ENCODE measurements at places on chromosomes 5 and 9.

DNA sequence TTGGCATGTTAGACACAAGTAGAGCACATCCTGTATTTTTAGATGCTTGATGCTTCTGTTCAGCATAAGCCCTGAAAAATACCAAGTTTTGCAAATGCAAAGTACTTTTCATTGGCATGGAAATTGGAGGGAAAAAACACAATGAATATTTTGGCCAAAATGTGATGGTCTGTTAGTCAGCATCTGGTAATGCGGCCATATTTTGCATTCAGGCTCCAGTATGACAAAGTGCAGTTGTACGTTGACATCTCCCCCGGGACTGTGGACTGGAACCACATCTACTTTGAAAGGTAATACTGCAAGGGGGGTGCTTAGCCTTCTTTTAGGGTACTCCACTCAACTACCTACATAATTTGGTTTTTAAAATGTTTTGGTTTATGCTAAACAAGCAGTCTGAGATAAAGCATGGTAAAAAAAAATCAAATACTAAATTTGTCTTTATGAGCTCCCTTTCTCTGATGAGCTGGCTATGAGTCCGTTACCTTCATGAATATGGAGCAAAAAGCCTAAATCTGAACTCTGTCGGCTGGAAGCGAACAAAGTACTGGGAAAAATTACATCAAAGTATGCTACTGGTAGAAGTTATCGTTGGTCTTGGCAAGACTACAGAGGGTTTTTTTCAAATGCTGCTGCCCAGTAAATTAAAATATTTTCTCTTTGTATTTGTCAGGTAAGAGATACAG is 297.0 kb downstream of the ARHGEF28 start:
- no peaks in the 10 kb centered on the region for H3K36me3 ChIP-seq
- H3K4me1 ChIP-seq: no peaks in the 10 kb centered on the region
- no peak for DNase-seq
- no peak overlapping the region for H3K27ac ChIP-seq

GRCh38 chr5:81182396-81183390 is 50.4 kb upstream of the CKMT2 start:
- H3K27me3 ChIP-seq: no peaks in the 10 kb centered on the region
- DNase-seq: no peak
- H3K27ac ChIP-seq: peak overlapping the region; percentile 10
- peaks cover 20% of the 10 kb centered on the region for H3K4me1 ChIP-seq
- no peak overlapping the region for H3K4me3 ChIP-seq
- no peaks in the 10 kb centered on the region for H3K36me3 ChIP-seq

GRCh38 chr5:39489263-39489662 is 64.5 kb upstream of the DAB2 start:
- no peak overlapping the region for H3K4me3 ChIP-seq
- H3K27ac ChIP-seq: no peak overlapping the region
- peaks cover 24% of the 10 kb centered on the region for H3K27me3 ChIP-seq
- no peaks in the 10 kb centered on the region for H3K4me1 ChIP-seq
- H3K36me3 ChIP-seq: no peaks in the 10 kb centered on the region

DNA sequence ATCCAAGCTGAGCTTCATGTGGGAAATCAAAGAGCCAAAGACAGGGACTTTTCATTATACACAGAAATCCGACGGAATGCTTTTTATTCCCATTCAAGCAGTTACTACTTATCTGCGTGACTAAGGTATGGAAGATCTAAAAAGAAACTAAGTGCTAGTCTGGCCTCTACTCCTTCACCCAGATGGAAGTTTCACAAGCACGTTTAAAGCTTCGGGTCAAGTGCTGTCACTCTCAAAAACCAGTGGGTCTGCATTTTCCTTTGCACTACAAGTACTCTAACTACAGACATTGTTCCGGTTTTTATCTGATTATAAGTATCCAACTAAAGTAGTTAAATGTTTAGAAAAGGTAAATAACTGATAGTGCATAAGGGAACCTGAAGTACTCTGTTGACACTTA is 13.7 kb upstream of the MTAP start:
- H3K27me3 ChIP-seq: peaks cover 52% of the 10 kb centered on the region
- H3K4me3 ChIP-seq: no peak overlapping the region
- H3K4me1 ChIP-seq: peaks cover 7% of the 10 kb centered on the region
- H3K36me3 ChIP-seq: no peaks in the 10 kb centered on the region
- DNase-seq: no peak
- H3K27ac ChIP-seq: no peak overlapping the region

- H3K27ac ChIP-seq: no peak within 1 kb of the TSS
- DNase-seq: no peak
- H3K4me3 ChIP-seq: no peak within 1 kb of the TSS
- H3K36me3 ChIP-seq: no peaks in the 10 kb centered on the region
- H3K27me3 ChIP-seq: peaks cover 52% of the 10 kb centered on the region
Observed at GRCh38 chr5:135578685-135579341, at the start of gene CXCL14. CXCL14 (minus strand) TSS chr5:135578991; CDS start chr5:135578778, 213 bp downstream.

DNA sequence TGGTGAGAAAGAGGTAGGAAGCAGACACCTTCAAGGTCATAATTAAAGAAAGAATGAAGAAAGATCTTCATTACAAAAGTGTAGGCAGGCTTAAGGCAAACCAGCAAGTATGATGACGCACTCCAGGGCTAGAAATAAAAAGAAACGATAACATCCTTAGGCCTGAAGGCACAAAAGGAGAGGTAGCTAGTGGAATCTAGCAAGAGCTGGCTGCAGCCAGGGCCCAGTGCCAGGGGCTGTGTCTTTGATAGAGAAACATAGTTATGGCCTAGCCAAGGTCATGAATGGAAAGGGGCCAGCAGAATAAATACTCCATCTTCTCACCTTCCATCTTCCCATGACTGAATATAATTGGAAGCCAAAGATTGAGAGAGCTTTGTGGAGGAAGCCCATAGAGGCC is 6.8 kb upstream of the SH3TC2 start:
- no peaks in the 10 kb centered on the region for H3K4me1 ChIP-seq
- H3K4me3 ChIP-seq: no peak overlapping the region
- H3K27ac ChIP-seq: no peak overlapping the region
- no peaks in the 10 kb centered on the region for H3K36me3 ChIP-seq

GRCh38 chr5:111914966-111915636 is 158.1 kb upstream of the NREP start:
- H3K27ac ChIP-seq: no peak overlapping the region
- no peak for DNase-seq
- no peak overlapping the region for H3K4me3 ChIP-seq
- no peaks in the 10 kb centered on the region for H3K27me3 ChIP-seq
- H3K4me1 ChIP-seq: no peaks in the 10 kb centered on the region

- H3K27me3 ChIP-seq: peaks cover 4% of the 10 kb centered on the region
- H3K4me1 ChIP-seq: peaks cover under 1% of the 10 kb centered on the region
- H3K27ac ChIP-seq: no peak overlapping the region
- no peak overlapping the region for H3K4me3 ChIP-seq
- no peaks in the 10 kb centered on the region for H3K36me3 ChIP-seq
Observed at GRCh38 chr5:58088941-58089340, 370.9 kb downstream of the PLK2 start.

- no peak for DNase-seq
- H3K36me3 ChIP-seq: peaks cover 6% of the 10 kb centered on the region
Observed at GRCh38 chr5:56415356-56415765, 182.2 kb upstream of the ANKRD55 start.

- peaks cover 4% of the 10 kb centered on the region for H3K27me3 ChIP-seq
- H3K27ac ChIP-seq: peak overlapping the region; percentile 27
- H3K4me3 ChIP-seq: no peak overlapping the region
Observed at GRCh38 chr5:159504857-159505304, 174.6 kb upstream of the IL12B start.

DNA sequence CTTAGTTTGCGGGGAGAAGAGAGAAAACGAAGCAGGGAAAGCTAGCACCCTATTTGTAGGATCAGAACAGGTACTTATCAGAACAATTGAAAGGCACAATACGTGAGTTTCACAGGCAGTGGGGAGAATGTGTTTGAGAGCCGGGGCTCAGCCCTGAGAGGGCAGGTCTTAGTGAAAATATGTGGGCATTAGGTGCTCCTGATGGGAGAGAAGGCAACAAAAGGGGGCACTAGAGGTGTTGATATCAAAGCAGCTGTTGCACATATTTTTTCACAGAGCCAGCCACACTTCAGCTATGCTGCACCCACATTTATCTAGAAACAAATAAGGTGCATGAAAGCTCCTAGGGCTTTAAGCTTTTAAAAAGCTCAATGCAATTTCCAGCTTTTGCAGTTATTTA is 99.7 kb upstream of the MAN2A1 start:
- H3K27ac ChIP-seq: no peak overlapping the region
- peaks cover 6% of the 10 kb centered on the region for H3K4me1 ChIP-seq
- peak; percentile 6 for DNase-seq
- peaks cover 4% of the 10 kb centered on the region for H3K27me3 ChIP-seq
- H3K4me3 ChIP-seq: no peak overlapping the region

DNA sequence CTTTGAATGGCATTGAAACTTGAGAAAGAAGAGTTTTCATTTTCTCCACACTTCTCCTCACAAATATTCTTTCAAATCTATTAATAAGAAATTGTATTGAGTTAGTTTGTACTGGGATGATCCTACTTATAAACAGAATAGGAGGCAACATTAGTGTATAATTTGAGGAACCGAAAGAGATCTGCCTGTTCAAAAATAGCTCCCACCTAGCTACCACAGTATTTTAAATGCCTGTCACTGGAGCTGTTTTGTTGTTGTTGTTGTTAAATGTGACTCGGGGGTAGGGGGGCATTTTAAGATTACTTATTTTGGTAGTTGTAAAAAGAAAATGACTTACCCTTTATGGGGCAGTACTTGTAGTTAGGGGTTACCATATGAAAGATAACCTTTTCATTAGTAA is 20.1 kb upstream of the HAPLN1 start:
- no peak overlapping the region for H3K4me3 ChIP-seq
- H3K27me3 ChIP-seq: no peaks in the 10 kb centered on the region
- DNase-seq: no peak
- no peak overlapping the region for H3K27ac ChIP-seq
- H3K36me3 ChIP-seq: no peaks in the 10 kb centered on the region

GRCh38 chr5:143195491-143195890 is 208.0 kb downstream of the NR3C1 start:
- no peak overlapping the region for H3K27ac ChIP-seq
- peaks cover 10% of the 10 kb centered on the region for H3K36me3 ChIP-seq
- H3K27me3 ChIP-seq: no peaks in the 10 kb centered on the region
- no peak overlapping the region for H3K4me3 ChIP-seq
- DNase-seq: no peak

GRCh38 chr9:89799766-89800165 is 195.0 kb downstream of the GADD45G start:
- no peaks in the 10 kb centered on the region for H3K36me3 ChIP-seq
- H3K27me3 ChIP-seq: peaks cover 17% of the 10 kb centered on the region
- no peak overlapping the region for H3K27ac ChIP-seq
- no peak for DNase-seq

- H3K27me3 ChIP-seq: no peaks in the 10 kb centered on the region
- no peak for DNase-seq
- no peaks in the 10 kb centered on the region for H3K36me3 ChIP-seq
Observed at GRCh38 chr5:109006129-109006528, 258.4 kb downstream of the FER start.

GRCh38 chr5:63128018-63128417 is 549.4 kb downstream of the LRRC70 start:
- H3K4me1 ChIP-seq: no peaks in the 10 kb centered on the region
- no peak overlapping the region for H3K4me3 ChIP-seq
- H3K27ac ChIP-seq: no peak overlapping the region
- H3K36me3 ChIP-seq: no peaks in the 10 kb centered on the region

DNA sequence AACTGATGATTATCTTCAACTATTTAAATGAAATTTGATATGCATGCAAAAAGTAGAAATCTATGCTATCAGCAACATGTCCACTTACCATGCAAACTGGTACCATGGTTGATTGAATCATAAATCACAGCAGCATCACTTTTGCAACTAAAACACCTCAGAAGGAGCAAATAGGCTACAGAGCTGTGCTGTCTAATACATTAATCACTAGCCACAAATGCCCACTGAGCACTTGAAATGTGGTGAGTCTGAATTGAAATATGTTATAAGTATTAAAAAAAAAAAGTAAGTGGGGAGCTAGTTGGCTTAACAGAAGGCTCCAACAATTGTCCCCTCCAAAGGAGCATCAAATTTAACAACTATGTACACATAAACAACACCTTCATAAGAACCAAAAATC is 112.5 kb downstream of the FAM114A2 start:
- no peak overlapping the region for H3K4me3 ChIP-seq
- H3K4me1 ChIP-seq: no peaks in the 10 kb centered on the region
- no peaks in the 10 kb centered on the region for H3K36me3 ChIP-seq
- H3K27me3 ChIP-seq: no peaks in the 10 kb centered on the region
- DNase-seq: no peak
- H3K27ac ChIP-seq: no peak overlapping the region

DNA sequence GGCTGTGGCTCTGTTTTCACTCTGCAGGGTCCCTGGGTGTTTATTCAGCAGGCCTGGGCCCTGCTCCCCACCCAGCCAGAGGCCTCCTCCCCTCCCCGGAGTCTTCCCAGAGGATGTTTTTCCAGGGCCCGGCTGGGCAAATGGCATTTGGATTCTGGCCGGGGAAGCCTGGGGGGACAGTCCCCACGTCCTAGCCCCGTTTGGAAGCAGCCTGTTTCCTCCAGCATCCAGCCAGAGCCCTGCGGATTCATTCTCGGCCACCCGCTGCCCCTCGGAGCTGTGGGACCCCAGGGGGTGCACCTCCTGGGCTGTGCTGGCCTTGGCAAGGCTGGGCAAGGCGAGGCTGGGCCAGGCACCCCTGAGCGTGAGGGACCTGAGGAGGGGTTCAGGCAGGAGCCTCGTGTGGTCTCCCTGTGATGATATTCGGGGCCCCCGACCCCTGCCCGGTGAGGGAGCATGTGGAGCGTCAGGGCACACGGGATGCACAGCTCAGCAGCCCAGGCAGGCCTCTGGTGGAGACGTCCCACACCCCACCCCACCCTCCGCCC is 48.8 kb upstream of the EGFL7 start:
- no peak overlapping the region for H3K27ac ChIP-seq
- H3K27me3 ChIP-seq: no peaks in the 10 kb centered on the region
- no peaks in the 10 kb centered on the region for H3K4me1 ChIP-seq

DNA sequence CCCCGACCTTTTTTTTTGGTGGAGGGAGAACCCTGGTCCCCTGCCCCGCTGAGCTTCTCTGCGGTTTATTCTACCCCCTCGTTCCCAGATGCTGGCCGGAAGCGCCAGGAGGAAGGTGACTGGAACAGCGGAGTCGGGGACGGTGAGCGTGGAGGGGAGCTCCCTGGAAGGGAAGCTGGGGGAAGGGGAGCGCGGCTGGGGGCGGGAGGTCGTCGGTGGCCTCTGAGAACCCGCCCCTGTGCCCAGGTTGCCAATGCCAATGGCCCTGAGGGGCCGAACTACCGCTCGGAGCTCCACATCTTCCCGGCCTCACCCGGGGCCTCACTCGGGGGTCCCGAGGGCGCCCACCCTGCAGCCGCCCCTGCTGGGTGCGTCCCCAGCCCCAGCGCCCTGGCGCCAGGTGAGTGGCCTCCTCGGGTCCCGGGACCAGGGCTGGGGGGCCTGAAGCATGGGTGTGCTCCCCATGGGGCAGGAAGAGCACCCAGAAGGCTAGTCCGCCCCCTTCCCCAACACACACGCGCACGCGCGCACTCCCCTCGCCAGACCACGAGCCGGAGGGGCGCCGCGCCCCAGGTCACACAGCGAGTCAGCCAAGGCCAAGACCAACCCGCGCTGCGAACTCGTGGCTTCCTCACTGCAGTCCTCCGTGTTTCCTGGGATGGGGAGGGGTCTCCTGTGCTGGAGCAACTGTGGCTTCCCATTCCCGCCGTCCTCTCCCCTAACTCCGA is 10.6 kb downstream of the MYOZ3 start:
- peaks cover 24% of the 10 kb centered on the region for H3K27me3 ChIP-seq
- H3K27ac ChIP-seq: peak overlapping the region; percentile 11
- H3K36me3 ChIP-seq: no peaks in the 10 kb centered on the region
- H3K4me1 ChIP-seq: peaks cover 8% of the 10 kb centered on the region
- no peak for DNase-seq

- H3K27me3 ChIP-seq: peaks cover 5% of the 10 kb centered on the region
- peaks cover 13% of the 10 kb centered on the region for H3K4me1 ChIP-seq
- no peaks in the 10 kb centered on the region for H3K36me3 ChIP-seq
Observed at GRCh38 chr9:135471791-135472640, 7.6 kb upstream of the PPP1R26 start.
